ENCODE measurements at places on chromosomes 5 and 9. TPM values are rescaled to one million over a fixed set of nuclear protein-coding genes. Genes with fewer than 3 reads are reported as not detected.

- DNase-seq: no peak
- H3K36me3 ChIP-seq: no peaks in the 10 kb centered on the region
- peaks cover 3% of the 10 kb centered on the region for H3K4me1 ChIP-seq
- H3K4me3 ChIP-seq: no peak overlapping the region
Observed at GRCh38 chr5:78654386-78654785, 5.8 kb upstream of the LHFPL2 start.

- H3K4me1 ChIP-seq: no peaks in the 10 kb centered on the region
- no peak for DNase-seq
- H3K36me3 ChIP-seq: no peaks in the 10 kb centered on the region
- H3K4me3 ChIP-seq: no peak overlapping the region
- H3K27ac ChIP-seq: no peak overlapping the region
- no peaks in the 10 kb centered on the region for H3K27me3 ChIP-seq
Observed at GRCh38 chr5:109316634-109317033, 93.1 kb downstream of the PJA2 start.

DNA sequence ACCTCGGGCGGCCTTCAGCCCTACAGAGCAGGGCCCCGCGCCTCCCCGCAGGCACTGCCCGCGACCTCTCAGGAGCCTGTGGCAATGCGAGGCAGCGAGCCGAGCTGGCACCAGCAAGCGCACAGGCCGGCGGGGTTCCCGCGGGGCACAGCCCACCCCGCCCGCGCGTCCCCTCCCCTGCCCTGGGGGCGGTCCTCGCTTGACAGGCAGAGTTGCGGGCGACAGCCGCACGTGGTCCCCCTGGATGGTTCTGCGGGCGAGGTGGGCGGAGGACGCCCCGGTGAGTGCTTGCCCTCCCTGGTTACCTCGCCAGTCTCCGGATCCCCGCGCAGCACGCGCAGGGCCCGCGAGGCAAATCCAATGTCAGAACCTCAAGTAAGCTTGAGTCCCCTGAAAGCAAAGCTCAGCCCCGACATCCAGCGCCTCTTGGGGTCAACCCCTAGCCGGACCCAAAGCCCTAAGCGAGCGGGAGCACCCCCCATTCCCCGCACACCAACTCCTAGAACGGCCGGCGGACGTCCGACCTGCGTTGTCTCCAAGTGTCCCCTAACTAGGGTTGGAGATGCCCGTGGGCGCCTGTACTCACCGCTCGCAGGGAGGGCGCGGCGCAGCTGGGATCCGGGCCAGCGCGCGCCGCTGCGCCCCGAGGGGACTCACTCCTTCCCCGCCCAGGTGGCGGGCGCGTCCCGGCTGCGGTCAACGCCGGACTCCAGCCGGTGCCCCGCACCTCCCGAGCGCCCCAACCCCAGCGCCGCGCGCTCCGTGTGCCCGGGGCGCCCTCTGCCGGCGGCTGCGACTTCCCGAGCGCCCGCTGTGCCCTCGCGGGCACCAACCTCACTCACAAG lies at the start of gene DRD1:
Gene DRD1 (minus strand): TSS at position 123 of the 845 bp plus-strand sequence. CDS start 1,083 bp downstream, outside the sequence.
- H3K4me3 ChIP-seq: peak within 1 kb of the TSS; percentile 40
- H3K36me3 ChIP-seq: no peaks in the 10 kb centered on the region
- DNase-seq: peak; percentile 73
- peaks cover 5% of the 10 kb centered on the region for H3K4me1 ChIP-seq
- H3K27ac ChIP-seq: no peak within 1 kb of the TSS

The HAPLN1 gene
- total RNA-seq: not detected

DNA sequence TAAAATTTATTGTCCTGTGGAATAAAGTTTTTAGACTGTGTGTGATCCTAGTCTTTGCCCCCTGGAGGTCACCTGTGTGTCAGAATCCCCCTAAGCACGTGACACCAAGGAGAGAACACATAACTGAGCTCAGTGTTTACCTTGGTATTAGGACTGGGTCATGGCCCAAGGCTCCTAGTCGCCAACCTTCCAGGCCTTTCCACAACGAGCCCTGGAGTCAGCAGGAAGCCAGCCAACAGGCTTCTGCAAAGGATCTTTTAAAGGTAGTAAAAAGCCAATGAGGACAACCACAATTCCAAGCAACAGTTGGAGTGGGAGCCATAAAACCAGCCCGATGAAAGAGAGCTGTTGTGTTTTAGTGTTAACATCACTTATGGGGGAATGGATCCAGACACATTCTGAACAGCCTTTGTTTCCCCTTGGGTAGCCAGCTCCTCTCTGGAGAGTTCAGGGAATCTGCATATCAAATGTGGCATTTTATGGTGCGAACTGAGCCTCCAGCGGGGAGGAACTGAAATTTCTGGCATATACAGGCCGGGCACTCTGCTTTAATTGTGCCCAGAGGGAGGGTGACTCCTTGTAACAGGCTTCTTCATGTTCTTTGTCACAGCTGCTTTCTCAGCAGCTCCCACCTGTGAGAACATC lies 239.9 kb downstream of the FSTL4 start:
- H3K4me1 ChIP-seq: no peaks in the 10 kb centered on the region
- no peak for DNase-seq
- no peak overlapping the region for H3K27ac ChIP-seq
- peaks cover 7% of the 10 kb centered on the region for H3K27me3 ChIP-seq
- no peak overlapping the region for H3K4me3 ChIP-seq
- peaks cover under 1% of the 10 kb centered on the region for H3K36me3 ChIP-seq

DNA sequence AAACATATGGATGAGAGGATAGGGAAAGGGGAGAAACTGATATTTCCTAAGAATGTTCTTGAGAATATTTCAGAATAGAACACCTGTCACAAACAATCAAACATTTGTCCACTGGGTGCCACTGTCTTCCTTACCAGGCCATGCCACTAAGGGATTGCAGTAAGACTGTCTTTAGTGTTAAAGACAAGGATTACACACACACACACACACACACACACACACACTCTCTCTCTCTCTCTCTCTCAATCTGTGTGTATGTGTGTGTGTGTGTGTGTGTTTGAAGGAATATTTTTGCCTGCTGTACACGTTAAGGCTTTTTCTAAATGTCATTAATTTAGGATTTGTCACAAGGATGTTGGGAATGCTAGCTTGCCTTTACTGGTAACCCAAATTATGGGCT lies 54.4 kb downstream of the CCDC192 start:
- no peak overlapping the region for H3K27ac ChIP-seq
- no peaks in the 10 kb centered on the region for H3K36me3 ChIP-seq
- peak; percentile 45 for DNase-seq
- no peaks in the 10 kb centered on the region for H3K27me3 ChIP-seq
- no peaks in the 10 kb centered on the region for H3K4me1 ChIP-seq
- no peak overlapping the region for H3K4me3 ChIP-seq

The CAAP1 gene
- 21.4 TPM for total RNA-seq

DNA sequence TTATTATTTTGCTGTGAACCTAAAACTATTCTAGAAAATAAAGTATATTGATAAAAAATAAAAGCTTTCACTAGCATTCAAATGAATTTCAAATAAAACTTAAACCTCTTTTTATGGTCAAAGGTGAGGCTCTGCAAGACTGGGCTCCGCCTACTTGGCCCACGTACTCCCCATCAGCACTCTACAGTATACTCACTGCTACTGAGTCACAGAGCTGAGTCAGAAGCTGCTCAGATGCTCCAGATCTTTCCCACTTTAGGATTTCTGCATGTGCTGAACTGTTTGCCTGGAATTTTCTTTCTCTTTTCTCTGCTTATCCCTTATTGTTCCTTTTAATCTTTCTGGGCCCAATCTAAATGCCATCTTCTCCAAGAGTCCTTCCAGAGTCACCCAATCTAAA lies 331.9 kb upstream of the CCNG1 start:
- H3K4me3 ChIP-seq: no peak overlapping the region
- no peaks in the 10 kb centered on the region for H3K4me1 ChIP-seq
- H3K36me3 ChIP-seq: no peaks in the 10 kb centered on the region
- H3K27ac ChIP-seq: no peak overlapping the region
- H3K27me3 ChIP-seq: peaks cover 2% of the 10 kb centered on the region

The C5orf52 gene
- total RNA-seq: not detected

GRCh38 chr5:97838214-97838613 lies 655.2 kb upstream of the RIOK2 start:
- no peak for DNase-seq
- no peaks in the 10 kb centered on the region for H3K36me3 ChIP-seq
- no peak overlapping the region for H3K4me3 ChIP-seq

DNA sequence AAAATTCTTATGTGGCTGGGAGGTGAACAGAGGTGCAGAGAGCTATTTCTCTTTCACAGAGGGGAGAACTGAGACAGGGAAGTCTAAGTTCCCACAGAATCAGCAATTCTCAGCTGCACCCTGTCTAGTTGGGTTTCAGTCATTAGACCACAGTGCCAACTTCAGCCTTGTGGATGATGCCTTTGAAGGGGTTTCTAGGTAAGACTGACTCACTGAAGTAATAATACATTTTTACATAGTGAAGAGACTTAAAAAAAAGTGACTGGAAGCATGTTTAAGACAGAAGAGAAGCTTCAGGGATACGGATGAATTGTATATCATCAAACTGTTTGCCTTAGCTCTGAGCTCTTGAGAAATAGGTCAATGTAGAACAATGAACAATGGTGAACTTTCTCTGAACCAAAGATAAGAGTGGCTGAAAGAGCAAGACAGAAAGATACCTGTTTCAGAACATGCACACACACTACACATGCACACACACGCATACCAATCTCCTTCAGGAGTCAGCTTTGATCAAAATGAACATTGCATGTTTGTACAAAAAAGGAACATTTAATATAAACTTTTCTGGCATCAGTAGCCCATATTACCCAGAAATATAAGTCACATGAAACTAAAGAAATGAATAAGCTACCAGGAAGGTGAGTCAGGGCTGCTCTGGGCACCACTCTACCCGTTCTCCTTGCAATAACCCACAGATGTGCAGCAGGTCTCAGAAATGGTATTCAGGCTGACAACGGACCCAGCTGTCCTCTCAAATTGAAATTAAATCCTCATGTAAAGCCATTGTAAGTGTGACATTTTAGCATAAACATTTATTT lies 12.6 kb upstream of the FYB1 start:
- peak; percentile 76 for DNase-seq
- peak overlapping the region; percentile 94 for H3K27ac ChIP-seq
- H3K36me3 ChIP-seq: no peaks in the 10 kb centered on the region
- H3K4me3 ChIP-seq: peak overlapping the region; percentile 59
